ENCODE measurements at places on chromosomes 16 and 17.

DNA sequence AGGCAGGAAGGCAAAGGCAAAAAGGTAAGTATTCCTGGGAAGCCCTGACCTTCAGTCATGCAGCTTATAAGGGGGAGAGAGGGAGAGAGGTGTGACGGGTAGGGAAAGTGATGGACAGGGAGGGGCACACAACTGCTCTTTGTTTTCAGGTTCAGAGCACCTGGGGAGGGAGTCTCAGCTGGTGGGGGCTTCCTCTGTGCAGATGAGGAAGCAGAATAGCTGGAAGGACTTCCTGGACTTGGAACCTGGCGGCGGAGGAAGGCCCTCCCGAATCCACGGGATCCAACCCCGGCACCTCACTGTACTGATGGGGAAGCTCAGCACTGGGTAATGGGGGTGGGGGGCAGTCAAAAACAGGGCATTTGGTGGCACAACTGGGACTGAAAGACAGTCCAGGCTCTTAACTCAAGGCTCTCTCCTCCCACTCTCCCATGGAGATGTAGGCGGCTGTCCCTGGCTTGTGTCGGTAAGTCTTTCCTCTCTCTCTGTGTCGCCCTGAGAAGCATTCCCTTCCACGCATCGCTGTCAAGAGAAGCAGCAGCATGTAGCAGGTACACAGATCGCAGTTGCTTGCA lies 11.9 kb upstream of the PITPNM3 start:
- no peak for DNase-seq

GRCh38 chr17:78718575-78719208 lies 63.4 kb downstream of the CYTH1 start:
- no peak for DNase-seq

GRCh38 chr16:85157813-85158742 lies 45.8 kb upstream of the CIBAR2 start:
- no peak for DNase-seq

GRCh38 chr16:69619514-69619913 lies 53.7 kb downstream of the NFAT5 start:
- DNase-seq, result no peak

DNA sequence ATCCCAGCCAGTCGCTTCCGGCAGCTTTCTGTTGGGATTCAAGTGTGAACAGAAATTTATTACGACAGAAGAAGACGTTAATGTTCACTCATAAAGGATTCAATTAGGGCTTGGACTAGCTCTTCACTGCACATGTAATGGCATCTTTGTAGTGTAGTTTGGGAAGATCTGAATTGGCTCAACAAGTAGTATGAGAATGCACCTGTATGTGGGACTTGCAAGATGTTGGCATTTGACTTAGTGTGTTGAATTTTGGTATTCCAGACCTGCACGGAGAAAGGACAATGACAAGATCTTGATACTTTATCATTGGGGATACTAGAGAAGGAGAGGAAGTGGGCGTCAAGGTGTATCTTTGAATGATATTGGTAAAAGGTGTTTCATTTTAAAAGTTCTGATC lies 1.2 kb downstream of the PSMD11 start:
- DNase-seq, result no peak

- DNase-seq, result no peak
Observed at GRCh38 chr17:77872714-77873499, 85.6 kb upstream of the TNRC6C start.

DNA sequence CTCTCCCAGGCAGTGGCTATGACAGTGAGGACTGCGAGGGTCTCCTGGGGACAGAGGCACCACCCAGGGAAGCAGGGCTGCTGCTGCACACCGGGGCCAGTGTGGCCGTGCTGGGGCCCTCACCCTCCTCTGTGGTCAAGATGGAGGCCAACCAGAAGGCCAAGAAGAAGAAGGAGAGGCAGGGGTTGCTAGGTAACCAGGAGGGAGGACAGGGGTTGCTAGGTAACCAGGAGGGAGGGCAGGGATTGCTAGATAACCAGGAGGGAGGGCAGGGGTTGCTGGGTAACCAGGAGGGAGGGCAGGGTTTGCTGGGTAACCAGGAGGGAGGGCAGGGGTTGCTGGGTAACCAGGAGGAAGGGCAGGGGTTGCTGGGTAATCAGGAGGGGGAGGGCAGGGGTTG lies 55.2 kb downstream of the ACTG1 start:
- DNase-seq, result no peak

- DNase-seq, result no peak
Observed at GRCh38 chr17:35700150-35700549, 31.3 kb upstream of the RASL10B start.

DNA sequence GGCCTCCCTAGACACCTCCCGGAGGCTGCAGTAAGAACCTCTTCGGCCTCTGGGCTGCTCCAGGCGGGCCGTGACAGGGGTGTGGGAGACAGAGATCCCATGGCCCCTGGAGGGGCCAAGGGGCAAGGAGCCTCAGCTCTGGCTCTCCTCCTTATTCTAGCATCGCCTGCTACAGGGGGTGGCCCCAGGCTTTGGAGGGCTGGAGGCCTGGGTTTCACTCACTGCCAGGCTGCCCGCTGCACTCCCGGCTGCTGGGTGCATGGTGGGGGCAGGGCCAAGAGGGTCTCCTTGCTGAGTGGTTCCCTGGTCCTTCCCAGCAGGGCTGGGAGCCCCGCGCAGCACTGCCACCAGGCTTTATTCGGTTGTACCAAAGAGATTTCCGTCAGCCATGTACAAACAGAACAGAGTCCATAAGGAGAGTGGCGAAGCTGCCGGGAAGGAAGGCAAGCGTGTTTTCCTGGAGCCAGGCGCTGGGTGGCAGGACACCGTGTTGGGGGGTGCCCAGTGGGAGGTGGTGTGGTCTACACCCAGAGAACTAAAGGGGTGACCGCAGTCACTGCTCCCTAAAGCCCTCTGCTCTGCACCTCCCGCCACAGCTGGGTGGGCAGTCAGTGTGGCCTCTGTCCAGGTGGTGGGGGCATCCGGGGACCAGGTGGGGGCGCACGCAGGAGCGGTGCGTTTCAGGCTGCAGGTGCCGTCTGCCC lies 2.0 kb downstream of the NPB start:
- no peak for DNase-seq

GRCh38 chr16:54116124-54116655 lies 170.4 kb downstream of the IRX3 start:
- DNase-seq, result no peak

- no peak for DNase-seq
Observed at GRCh38 chr17:45883063-45883462, 11.3 kb upstream of the MAPT start.

GRCh38 chr17:10327640-10328039 lies 45.2 kb downstream of the MYH13 start:
- peak; percentile 81 for DNase-seq

DNA sequence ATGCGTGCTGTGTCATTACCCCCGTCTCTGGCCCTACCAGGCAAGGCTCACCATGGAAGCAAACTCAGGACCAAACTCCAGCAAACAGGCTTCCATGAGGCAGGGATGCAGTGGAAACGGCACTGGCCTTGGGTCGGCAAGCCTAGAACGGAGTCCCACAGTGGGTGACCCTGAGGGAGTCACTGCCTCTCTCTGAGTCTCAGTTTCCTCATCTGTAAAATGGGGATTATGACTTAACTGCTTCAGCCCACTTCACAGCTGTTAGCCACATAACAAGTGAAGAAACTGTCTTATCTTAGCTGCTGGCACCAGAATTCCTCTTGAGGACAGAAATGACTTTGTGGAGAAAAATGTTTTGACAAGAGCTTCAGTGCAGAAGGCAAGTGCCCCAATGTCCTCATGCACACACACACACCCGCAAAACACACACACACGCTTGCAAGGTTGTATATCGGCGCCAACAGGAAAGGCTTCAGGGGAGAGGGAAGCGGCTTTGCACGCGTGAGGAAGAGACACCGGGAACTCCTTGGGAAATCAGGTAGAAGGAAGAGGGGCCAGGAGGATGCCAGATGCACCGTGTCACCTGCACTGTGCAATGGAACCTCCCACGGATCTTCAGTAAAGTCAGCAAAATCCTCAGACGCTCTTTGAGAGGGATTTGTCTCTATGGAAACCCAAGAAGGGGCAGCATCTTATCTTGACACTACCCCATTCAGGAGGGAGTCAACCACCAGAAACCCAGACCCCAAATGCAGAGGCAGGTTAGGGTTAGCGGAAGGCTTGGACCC lies 53.7 kb downstream of the GSG1L start:
- DNase-seq, result no peak

DNA sequence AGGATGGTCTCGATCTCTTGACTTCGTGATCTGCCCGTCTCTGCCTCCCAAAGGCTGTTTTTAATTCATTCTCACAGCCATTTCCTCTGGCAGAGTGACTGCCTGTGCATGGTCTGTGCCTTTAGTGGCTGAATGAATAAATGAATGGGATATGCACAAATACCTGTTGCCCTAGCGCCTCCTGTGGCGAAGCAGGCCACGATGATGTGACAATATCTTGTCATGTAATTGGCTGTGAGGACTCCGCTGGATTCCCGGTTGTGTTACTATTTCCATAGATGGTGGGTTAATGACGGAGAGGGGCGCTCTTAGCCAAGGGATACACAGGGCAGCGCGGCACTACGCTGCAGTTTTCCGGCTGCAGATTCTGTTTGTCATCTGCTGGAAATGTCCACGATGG lies 26.8 kb upstream of the ENDOV start:
- DNase-seq, result no peak

- no peak for DNase-seq
Observed at GRCh38 chr17:83183951-83184506, 104.6 kb downstream of the METRNL start.

DNA sequence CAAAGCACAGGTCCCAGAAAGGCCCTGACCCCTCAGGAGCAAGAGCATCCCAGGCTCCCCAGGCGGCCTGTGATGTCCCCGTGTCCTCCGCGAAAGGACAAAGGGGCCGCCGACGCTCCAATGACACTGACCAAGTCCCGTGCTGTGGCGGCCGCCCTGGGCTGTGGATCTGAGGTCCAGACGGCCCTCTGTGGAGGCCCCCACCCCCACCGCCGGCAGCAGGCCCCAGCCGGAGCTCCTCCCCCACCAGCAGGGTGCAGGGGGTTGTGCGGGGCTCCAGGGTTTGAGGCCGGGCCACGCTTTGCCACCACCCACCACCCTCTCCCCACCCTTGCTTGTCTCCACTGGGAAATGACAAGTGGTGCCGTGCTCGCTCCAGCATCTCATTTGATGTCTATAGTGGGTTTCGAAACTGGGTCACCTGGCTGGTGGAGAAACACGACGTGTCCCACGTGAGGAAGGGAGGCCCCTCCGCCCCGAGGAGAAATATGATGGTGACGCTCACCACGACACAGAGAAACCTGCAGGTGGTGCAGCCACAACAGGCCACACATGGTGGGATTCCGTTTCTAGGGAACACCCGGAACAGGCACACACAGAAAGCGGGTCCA lies 31.2 kb upstream of the ZNF469 start:
- DNase-seq, result no peak

DNA sequence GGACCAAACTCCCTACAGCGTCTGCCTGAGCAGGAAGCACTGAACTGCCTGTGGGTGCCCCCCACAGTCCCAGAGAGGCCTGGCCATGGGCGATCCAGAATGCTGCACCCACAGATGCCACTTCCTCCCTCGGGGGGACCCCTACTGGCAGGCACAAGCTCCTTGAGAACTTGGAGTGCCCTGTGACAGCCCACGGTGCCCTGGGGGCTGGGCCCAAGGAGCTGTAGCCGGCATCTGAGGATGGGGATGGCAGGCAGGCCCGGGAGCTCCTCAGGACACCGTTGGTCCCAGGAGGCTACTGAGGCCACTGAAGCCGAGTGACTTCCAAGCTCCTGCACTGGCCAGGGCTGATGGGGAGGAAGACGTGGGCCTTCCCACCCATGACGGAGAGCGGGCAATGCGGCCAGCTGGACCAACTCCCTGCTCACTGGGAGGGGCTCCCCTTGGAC lies 15.1 kb upstream of the RASD1 start:
- DNase-seq, result no peak

DNA sequence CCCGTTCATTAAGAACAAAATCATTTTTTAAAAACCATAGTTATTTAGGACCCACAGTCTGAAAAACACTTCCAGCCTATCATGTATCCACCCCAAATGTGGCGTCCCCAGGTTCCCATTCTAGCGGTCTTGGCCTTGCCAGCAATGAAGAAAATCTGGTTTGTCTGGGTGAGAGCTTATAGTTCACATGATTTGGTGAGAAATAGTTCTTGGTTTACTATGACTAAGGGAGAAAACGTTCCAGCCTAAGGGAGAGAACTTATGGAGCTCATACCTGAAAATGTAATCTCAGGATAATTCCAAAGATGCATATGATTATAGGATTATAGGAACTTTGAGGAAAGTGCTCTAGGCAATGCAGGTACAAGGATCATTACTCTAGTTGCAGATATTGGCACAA lies 4.8 kb downstream of the MARVELD3 start:
- no peak for DNase-seq

DNA sequence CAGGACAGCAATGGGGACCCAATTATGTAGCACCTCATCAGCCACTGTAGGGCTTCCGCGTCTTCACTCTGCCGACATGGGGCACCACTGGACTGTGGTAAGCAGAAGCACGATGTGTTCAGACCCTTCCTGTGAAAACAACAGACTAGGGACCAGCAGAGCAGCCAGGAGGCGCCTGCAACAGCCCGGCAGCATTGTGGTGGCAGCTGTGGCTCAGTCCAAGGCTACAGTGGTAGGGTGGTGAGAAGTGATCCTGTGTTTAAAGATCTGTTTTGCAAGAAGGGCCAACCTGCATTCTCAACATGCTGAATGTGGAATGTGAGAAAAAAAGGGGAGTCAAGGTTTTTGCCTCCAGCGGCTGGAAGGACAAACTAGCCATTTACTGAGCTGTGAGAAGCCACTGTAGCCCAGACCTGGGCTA lies 80.8 kb downstream of the GAS7 start:
- no peak for DNase-seq

DNA sequence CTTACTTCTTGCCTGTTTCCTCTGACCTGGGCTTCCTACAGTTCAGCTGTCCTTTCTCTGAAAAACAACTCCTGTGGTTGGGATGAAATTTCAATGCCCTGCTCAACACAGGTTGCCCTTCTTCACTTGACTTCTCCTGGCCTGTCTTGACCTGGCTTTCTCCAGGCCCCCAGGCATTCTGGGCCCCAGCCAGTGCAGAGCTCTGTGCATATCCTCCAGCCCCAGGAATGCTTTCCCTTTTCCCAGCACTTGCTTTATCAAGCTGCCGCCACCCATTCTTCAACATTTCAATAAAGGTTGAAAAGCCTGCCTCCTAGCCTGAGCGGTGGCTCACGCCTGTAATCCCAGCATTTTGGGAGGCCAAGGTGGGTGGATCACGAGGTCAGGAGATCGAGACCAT lies 10.8 kb downstream of the ODAD4 start:
- DNase-seq, result no peak

- no peak for DNase-seq
Observed at GRCh38 chr16:85571563-85571812, 41.6 kb upstream of the GSE1 start.

- DNase-seq, result no peak
Observed at GRCh38 chr16:56281249-56281805, 90.0 kb downstream of the GNAO1 start.

- no peak for DNase-seq
Observed at GRCh38 chr16:29809850-29810698, 1.9 kb upstream of the PRRT2 start.

- DNase-seq, result no peak
Observed at GRCh38 chr16:79609861-79610260, 9.3 kb upstream of the MAF start.
